Activated CD4-positive, alpha-beta T cell treated with anti-CD3 and anti-CD28 coated beads for 36 hours (primary cell): ENCODE measurements at places on chromosomes 3 and 15.

DNA sequence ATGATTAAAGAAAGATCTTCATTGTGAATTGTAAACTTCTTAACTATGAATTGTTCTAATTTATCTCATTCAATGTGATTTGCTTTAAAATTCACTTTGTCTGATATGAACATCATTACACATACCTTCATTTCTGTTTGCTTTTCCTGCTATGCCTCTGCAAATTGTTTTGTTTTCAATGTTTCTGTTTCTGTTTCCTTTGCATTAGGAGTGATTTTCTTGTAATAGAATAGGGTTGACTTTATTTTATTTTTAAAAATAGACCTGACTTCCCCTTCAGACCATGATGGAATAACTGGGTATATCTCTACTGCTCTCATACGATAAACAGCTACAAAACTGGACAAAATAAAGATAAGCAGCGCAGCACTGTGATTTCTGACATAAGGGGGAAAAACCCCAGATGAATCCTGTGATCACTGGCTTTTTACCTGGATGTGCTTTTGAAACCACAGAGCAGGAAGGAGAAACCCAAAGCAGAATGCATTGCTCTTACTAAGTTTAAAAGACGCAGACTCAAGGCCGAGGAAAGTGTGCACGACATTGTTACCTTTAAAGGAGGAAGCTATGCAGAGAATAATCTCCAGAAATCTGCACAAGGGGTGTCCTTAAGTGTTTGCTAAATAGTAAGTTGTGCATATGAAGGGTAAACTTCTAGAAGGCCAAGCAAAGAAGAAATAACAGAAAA is 420.2 kb downstream of the TBC1D5 start:
- no peak for DNase-seq

DNA sequence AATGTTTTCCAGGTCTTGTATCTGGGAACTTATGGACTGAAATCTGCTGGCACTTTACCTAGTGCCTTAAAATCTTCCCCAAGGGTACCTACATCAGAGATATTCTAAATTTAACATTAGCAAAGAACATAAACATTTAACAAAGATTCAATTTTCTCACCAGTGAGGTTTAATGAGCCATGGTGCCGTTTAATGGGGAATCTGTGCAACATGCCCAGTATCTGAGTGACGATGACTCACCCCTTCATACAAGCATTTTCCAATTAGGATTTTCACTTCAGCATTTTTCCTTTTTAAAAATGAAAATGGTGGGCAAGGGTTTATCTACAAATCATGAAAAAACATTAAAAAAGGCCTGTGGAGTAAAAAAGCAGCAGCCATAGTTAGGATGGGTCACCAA is 189.4 kb downstream of the SLC9A9 start:
- no peak for DNase-seq

- no peak for DNase-seq
Measured at GRCh38 chr3:14454639-14455310, 52.4 kb downstream of the SLC6A6 start.

GRCh38 chr3:128748557-128748956 is 22.6 kb downstream of the RAB7A start:
- DNase-seq: no peak

DNA sequence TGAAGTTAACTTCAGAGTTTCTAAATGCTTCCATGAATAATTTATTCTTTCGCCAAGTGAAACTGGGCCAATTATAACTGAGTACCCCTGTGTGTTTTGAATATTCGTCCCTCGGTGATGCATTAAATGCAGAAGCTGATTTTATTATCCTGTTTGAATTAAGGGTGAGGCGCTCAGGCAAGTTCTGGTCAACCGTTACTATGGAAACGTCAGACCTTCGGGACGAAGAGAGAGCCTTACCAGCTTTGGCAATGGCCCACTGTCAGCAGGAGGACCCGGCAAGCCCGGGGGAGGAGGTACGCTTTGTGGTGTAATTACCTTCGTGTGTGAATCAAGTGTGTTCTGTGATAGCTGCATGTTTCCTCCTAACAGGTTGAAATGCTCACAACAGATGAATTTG is 239.8 kb downstream of the ITPR1 start:
- no peak for DNase-seq

DNA sequence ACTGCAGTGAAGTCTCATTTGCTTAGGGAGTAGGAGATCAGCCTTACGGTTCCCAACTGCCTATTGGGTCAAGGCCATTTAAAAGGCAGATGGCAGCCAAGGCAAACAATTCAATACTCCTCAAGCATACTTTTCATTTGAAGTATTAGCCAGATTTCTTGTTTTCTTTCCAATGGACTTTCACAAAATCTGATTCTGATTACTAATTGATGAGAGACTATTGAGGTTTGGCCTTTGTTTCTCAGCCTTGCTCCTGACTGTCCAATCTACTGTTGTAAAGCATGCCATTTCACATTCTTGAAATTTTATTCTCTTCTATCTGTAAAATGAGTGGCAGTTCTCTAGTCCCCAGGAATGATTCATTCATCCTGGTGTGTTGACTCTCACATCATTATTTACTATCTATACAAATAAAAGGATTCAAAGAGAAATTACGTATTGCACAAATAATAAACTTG is 166.2 kb upstream of the TGFBR2 start:
- DNase-seq: no peak

DNA sequence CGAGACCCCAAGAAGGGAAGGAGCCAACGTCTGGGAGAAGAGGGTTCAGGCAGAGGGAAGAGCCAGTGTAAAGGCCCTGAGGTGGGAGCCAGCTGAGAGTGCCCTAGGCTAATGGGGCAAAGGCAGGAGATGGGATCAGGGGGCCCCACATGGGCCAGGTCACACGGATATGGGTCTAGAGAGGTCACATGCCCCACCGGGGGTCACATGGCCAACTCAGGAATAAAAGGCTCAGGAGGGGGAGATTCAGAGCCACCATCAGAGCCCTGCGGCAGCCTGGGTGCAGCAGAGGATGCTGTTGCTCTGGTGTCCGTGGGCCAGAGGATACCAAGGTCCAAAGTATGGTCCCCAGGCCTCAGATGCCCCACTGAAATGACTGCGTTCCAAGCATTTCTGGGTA is 55.3 kb upstream of the SLC6A6 start:
- DNase-seq: no peak

GRCh38 chr15:47796830-47797229 is 79.5 kb downstream of the SEMA6D start:
- DNase-seq: no peak

GRCh38 chr3:95655363-95655986 is 1158.9 kb upstream of the EPHA6 start:
- DNase-seq: no peak

DNA sequence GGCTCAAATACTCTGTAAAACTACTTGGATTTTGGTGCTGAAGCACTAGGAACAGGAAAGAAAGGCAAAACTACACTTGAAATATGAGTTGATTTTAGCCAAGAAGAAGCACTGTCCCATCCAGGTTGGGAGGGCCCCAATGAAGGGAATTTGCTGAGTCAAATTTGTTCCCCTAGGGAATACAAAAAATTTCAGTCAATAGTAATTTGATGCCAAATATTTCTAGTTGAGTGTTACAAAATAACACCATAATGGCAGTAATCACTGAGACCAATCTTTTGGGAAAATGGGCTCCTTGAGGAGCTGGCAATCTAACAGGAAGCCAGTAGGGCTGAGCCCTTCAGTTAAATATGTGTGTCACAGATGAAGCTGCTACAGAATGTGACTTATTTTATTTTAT is 896.9 kb downstream of the DIPK2A start:
- DNase-seq: no peak

DNA sequence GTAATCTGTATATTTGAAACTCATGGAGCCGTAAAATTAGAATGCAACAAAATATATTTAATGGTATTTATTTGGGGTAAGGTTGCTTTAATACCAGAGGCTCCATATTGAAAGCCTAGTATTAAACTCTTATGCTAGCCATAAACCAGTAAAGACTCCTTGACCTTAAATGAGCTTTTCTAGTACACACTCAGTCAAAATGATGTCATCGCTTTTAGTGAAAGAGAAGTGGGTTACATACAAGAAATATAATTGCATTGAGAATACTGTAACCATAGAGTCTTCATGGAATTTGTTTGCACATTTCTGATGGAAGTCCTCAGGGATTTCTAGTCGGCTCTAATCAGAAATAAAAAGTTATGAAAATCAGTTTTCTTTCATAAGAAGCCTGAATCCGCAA is 757.6 kb downstream of the GBE1 start:
- no peak for DNase-seq

- DNase-seq: no peak
Measured at GRCh38 chr3:42704136-42704841, 1.7 kb upstream of the HHATL start.

GRCh38 chr15:48361685-48362084 is 30.5 kb downstream of the DUT start:
- no peak for DNase-seq

DNA sequence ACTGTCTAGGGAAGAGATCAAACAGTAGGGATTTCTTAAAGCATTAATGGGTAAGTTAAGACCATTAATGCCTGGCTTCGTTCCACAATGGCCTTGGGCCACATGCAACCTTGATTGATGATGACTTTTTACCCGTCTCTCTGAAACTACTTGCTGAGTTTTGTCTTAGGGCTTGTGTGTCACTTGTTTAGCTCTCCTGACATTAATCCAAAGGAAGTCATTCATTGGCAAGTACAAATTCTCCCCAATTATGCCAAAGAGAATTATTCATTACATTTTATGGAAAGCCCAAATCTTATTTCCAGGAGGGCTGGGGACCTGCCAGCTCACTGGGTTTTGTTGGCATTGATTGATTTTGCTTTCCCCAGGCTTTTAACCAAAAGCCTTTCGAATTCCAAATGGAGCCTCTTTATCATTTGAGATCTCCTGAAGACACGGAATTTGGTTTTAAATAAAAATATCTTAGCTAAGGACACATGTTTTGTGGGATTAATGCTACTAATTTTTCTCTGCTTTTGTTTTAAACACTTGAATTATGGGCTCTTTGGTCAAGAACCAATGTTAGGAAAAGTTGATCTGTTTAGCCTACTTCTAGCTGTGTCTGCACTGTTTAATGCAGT is 40.7 kb downstream of the SERPINI1 start:
- no peak for DNase-seq

GRCh38 chr3:46849045-46849631 is 14.1 kb downstream of the MYL3 start:
- peak; percentile 1 for DNase-seq

DNA sequence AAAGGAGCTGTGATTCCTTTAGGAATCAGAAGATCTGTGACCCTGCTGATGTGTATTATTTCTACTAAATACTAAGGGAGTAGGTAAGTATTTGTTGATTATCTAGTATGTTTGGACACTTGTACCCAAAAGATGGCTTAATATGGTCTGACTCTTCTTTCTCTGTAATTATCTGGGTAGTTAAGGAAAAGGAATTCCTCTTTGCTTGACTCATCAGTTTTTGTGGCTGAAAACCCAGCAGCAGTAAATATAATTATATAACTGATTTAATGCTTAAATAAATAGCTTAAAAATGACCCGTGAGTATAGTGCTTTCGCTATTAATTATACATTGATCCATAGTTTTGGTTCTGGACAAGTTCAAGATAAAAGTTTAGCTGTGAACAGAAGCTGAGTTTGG is 155.8 kb downstream of the LRTM1 start:
- DNase-seq: no peak
